ENCODE measurements at places on chromosomes 12 and 14.

DNA sequence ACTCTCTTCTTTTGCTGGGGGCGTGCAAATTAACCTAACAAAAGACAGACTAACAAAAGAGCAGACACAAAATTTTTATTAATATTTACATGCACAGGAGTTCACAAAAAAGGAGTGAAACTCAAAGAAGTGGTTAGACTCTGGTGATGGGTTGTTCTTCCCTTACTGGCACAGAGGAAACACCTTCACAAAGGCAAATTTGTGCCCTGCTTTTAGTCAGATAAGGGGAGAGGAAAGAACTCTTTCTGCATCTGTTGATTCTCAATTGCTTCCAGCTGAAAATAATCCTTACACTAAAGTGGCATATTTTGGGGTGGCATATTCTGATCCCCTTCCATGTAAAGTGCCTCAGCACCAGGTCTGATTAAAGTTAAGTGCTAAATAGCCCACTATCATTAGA is 190.2 kb upstream of the AMIGO2 start:
- no peak for DNase-seq

DNA sequence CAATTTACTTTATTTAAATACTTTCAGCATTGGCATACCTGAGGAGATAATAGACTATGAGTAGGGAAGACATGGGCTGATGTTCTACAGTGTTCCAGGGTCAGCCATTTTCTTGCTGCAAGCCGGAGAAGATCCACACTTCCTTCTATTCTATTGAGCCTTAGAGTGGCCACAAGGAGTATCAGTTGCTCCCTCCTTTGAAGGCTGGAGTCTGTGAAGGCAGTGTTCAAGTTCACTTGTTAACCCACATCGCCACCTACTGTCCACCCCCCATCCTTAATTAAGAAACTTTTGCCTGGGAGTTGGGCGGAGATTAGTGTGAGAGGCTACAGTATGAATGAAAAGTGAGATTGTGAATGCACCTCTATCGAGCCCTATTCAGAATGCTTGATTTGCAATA is 666.6 kb downstream of the NRXN3 start:
- DNase-seq: peak; percentile 17

GRCh38 chr14:56579345-56580220 is at the start of gene TMEM260:
TMEM260 (plus strand) TSS chr14:56579798; CDS start chr14:56579915, 117 bp downstream.
- DNase-seq: peak; percentile 95

DNA sequence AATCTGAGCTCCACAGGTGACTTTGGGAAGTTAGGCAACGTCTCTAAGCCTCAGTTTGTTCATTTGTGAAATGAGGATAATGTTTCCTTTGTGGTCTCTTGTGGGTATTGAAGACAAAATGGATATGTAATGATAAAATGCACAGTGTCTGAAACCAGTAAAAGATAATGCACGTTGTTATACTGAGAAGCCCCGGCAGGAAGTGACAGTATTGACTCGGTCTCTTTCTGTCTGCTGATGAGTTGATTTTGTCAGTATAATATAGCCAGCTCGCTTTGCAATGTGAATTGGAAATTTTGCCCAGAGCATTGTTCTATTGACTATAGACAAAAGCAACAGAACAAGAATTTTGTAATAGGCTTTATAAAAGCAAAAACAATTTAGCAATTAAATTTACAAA is 49.2 kb upstream of the SLC38A1 start:
- no peak for DNase-seq

GRCh38 chr12:55745361-55746173 is 2.6 kb downstream of the GDF11 start:
- peak; percentile 85 for DNase-seq

GRCh38 chr12:33529810-33530209 is 90.2 kb upstream of the SYT10 start:
- DNase-seq: peak; percentile 19

GRCh38 chr14:46820291-46820690 is 168.7 kb upstream of the RPL10L start:
- DNase-seq: no peak

- no peak for DNase-seq
Observed at GRCh38 chr12:33317746-33318145, 121.9 kb downstream of the SYT10 start.

DNA sequence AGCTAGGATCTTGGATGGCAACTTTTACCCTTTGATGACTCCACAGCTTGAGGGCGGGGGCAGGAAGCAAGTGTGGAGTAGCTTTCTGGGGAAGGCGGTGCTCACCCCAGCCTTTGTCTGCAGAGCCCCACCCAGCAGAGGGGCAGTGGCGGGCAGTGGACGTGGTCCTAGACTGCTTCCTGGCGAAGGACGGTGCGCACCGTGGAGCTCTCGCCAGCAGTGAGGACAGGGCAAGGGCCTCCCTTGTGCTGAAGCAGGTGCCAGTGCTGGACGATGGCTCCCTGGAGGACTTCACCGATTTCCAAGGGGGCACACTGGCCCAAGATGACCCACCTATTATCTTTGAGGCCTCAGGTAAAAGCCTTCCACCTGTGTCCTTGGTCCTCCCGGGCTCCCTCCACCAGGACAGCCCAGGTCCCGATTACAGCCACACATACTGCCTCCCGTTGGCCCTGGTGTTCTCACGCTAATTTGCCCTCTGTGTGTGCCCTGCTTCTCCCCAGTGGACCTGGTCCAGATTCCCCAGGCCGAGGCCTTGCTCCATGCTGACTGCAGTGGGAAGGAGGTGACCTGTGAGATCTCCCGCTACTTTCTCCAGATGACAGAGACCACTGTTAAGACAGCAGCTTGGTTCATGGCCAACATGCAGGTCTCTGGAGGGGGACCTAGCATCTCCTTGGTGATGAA is 1.2 kb downstream of the TAPBPL start:
- DNase-seq: no peak

DNA sequence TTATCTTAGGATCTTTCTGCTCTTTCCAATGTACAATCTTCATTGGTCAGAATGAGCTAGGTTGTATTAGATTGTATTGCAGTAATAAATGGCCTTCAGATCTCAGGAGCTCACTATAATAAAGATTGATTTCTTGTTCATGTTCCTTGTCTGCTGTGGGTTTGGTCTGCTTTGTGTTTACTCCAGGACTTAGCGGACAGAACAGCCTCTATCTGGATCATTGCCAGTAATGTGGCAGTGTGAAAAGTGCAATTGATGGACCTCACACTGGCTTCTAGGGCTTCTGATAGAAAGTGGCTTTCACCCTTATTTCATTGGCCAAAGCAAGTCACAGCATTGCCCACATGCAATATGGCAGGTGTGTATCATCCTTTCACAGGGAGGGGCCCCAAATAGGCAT is 81.2 kb downstream of the BTG1 start:
- DNase-seq: no peak

DNA sequence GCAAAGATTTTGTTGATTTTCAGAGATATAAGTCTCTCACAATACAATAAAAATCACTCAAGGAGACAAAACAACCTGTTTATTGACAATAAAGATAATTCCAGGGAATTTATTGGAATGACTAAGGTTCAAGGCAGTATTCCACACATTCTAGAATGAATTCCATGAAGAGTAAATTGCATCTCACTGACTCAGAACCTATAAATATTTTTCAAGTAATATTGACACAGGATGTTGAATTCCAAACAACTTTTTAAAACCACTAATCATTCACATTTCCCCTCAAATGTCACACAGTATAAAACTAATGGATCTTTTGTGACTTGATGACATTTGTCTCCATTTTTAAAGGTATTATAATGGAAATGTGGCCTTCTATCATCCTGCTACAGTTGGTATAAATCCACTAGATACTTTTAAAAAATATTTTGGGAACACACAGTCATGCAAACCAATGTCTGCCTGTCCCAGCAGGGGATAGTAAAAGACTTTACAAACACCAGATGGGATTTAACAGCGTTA is 42.1 kb upstream of the LGR5 start:
- DNase-seq: no peak

GRCh38 chr14:99758872-99759545 is 34.2 kb upstream of the EML1 start:
- DNase-seq: no peak

DNA sequence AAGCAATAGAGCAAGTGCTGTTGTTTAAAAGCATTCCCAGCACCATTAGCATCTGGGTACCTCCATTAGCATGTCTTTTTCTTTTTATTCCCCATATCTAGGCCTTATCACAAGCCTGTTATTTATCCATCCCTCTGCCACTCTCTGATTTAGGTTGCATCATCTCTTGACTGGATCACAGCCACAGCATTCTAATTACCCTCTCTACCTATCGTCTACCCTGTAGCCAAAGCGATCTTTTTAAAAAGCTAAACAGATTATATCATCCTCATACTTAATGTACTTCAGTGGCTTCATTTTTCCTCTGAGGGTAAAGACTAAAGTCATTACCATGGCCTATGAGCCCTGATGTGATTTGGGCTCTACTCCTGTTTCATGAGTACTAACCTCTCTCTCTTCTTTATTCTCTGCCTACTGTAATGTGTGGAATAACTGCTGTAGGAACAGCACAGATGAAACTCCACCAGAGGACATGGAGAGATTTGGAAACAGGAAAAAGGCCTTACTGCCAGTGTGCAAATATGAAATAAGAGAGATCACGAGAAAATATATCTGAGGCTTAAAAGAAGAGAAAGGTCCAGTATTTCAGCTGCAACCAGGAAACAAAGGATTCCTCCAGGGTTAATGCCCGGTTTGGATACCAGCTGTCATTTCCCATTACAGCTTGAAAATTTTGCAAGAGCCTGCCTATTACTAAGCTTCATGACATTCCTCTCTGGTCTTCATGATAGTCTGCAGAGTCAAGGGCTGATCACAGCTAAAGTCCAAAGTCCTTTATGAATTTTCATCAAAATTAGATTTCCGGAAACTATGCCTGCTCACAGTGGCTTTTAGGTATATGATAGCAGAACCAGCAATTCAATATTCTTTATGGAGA is 422.5 kb upstream of the PDE3A start:
- peak; percentile 55 for DNase-seq

- DNase-seq: peak; percentile 36
Observed at GRCh38 chr12:47964106-47964728, 821 bp downstream of the TMEM106C start.

DNA sequence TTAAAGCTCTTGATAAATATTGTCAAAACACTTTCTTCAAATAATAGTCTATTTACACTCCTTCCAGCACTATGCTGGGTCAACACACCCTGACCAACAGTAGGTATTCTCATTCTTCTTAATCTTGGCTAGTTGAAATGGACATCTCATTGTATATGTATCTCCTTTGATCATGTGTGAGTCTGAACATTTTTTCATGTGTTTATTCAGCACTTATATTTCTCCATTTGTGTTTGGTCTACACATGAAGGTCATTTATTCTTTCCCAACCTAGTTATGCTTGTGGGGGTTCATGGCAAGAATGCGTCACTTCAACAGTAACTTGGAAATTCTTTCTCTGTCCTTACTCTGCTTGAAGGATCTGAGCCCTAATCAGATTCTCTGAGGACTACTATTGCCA is 133.1 kb upstream of the ARID2 start:
- DNase-seq: no peak

- no peak for DNase-seq
Observed at GRCh38 chr12:109358154-109358869, 10.6 kb downstream of the MYO1H start.

DNA sequence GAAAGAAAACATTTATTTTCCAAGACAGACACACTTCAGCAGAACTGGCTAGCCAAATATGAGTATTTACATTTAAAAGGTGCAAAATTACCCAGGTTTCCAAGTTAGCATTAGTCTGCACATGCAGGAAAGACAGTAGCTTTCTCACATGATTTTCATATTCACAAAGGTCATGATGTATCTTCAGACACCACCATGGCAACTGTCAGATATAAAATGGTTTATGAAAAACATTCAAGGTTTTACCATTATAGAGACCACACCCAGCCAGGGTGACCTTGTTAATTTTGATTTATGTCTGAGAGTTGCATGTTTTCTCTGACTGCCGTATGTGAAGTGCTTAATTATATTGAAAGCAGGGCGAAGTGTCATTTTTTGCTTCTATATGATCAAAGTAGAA is 91.2 kb downstream of the GXYLT1 start:
- DNase-seq: no peak

- DNase-seq: no peak
Observed at GRCh38 chr12:4996714-4997113, 47.0 kb upstream of the KCNA5 start.

GRCh38 chr12:13661005-13661887 is 320.2 kb downstream of the GRIN2B start:
- DNase-seq: peak; percentile 85

- peak; percentile 82 for DNase-seq
Observed at GRCh38 chr12:46686267-46686942, 139.4 kb downstream of the SLC38A4 start.

- DNase-seq: no peak
Observed at GRCh38 chr12:104846056-104846767, 111.9 kb downstream of the SLC41A2 start.

DNA sequence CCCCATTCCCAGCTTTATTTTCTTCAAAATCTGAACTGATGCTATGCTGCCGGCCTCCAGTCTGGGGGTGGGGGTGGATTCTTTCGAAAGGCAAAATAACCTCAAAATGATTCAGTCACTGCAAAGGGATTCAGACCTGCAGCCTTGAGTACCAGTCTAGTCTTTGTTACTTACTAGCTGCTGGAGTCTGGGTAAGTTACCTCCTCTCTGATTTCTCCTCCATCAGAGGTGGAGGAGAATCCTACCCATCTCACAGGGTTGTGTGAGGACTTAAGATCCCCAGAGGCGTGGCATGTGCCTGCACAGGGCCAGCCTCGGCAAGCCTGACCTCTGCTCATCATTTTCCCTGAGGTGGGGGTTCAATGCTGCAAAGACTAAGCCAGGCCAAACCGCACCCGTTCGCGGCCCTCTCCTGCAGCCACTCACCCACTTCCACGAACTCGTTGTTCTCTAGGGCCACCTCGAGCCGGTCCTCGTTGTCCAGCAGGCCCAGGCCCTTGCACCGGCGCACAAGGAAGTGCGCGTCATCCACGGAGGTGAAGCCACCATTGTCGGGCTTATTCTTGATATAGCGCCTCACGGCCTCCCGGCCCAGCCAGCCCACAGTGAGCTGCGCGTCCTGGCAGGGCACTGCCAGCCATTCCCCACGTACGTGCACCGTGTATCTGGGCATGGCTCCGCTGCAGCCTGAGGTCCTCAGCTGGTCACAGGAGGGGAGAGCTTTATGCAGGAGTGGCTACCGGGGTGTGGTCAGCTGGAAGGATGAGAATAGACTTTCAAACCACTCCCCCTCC is 709 bp downstream of the HAL start:
- DNase-seq: no peak

- no peak for DNase-seq
Observed at GRCh38 chr14:25092258-25092740, 42.4 kb upstream of the STXBP6 start.

GRCh38 chr14:76376878-76377734 is 1.2 kb downstream of the ESRRB start:
- DNase-seq: peak; percentile 23

DNA sequence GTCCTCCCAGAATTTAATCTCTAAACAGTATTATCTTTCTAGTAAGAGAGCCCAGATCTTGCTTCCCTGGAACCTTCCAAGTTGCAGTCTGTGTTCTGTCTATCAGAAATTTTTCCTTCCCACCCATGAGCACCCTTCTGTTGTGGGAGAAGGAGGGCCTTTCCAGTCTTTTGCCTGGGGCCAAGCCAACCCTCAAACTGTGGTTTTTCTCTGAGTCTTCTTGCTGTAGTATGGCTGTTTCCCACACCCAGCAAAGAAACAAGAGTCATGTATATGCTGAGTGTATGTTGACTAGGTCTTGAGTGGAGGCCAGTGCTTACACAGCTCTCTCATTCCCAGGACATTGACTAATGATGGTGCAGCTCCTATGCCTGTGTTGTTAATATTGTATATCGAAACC is 104.5 kb downstream of the TGFB3 start:
- peak; percentile 74 for DNase-seq
